Glomerular endothelial cell (primary cell): ENCODE measurements at places on chromosomes 6 and 20. TPM values are rescaled to one million over a fixed set of nuclear protein-coding genes. Genes with fewer than 3 reads are reported as not detected.

GPX5 gene
- not detected in 2 replicates for total RNA-seq

DNA sequence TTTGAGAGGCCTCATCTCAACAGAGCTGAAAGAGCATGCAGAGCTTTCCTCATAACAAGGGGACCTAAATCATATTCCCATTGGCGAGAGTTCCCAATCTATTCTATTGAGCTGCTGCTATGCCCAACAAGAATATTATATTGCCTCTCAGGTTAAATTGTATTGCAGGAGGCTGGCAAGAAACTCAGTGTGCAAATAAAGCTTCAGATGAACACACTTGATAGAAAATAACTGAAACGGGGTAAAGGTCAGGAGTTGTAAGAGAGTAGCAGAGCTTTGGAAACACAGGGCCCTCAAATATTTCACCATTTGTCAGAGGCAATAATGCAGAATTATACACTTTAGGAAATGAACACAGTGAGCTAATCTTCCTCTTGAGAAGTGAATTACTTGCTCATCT lies 364.3 kb upstream of the SPTLC3 start:
- DNase-seq, result no peak

DNA sequence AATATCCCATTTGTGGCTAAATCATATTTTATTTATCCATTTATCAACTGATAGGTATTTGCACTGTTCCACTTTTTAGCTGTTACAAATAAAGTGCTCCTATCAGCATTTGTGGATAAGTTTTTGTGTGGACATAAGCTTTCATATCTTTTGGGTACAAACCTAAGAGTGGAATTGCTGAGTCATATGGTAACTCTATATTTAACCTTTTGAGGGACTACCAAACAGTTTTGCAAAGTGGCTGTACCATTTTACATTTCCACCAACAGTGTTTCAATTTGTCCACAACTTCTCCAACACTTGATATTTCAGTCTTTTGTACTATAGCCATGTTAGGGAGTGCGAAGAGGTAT lies 23.6 kb upstream of the ECHDC1 start:
- DNase-seq, result no peak

HDGFL1 gene
- not detected in 2 replicates for total RNA-seq

DNA sequence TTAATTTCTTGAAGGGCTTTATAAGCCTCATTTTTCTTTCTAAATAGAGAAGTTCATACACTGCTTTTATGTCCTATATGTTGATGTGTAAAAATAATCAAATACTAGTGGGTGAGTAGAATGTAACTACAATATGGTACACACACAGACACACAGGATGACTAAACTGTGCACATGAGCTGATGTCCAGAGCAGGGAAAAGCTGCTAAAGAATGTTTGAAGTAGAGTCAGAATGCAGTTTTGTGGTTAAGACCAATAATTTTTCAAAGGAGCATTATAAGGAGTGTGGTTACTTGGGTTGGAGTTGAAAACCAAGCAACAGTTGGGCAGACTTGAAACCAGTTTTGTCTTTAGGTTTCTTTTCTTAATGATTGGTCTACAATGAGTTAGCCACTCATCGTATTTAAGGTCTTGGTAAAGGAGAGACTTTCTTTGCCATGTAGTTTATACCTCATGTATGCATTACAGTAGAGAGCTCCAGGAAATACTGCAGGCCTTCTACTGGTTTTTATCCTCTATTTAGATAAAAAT lies 196.6 kb downstream of the ESR1 start:
- no peak for DNase-seq

GRCh38 chr20:19015351-19016139 lies 196.9 kb upstream of the SLC24A3 start:
- DNase-seq, result no peak

GRCh38 chr6:515267-515666 lies 123.7 kb downstream of the IRF4 start:
- no peak for DNase-seq

LBP gene
- not detected in 2 replicates for total RNA-seq

GRCh38 chr6:115811541-115811940 lies 249.2 kb downstream of the FRK start:
- no peak for DNase-seq

DNA sequence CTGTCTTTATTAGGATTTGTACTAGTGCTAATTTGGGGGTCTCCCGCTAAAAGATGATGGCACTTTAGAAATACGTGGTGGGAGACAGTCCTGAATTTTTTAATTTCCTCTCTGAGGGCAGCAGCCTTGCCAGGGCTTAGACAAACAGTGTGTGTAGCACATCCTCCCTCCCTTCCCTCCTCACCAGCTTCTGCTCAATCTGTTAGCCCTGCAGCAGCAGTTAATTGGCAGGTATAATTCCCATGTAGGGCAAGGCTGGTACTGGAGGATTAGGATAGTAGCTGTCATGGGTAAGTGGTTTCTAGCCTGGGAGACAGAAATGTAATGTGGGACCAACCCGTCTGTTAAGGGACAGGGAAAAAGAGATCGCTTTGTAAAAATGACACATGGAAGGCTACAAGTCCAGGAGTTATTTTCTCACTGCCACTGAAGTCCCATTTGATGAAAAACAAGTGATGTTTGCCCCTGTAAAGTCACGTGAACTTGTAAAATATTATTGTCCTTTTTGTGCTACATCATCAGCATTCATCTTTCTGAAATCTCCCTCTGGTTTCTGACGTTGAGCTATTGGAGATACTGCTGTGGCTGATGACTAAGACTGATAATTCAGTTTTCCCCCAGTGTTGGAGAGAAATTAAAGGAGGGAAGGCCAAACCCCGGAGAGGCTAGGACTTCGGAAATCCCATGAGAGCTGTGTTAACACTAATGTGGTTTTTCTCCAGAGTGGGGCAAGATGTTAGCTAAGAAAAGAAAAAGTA lies 40.6 kb downstream of the CTNNBL1 start:
- DNase-seq, result no peak
